ENCODE measurements at places on chromosomes 2 and 18.

GRCh38 chr2:207464007-207464406, 65.8 kb upstream of the CREB1 start:
- DNase-seq, result no peak

DNA sequence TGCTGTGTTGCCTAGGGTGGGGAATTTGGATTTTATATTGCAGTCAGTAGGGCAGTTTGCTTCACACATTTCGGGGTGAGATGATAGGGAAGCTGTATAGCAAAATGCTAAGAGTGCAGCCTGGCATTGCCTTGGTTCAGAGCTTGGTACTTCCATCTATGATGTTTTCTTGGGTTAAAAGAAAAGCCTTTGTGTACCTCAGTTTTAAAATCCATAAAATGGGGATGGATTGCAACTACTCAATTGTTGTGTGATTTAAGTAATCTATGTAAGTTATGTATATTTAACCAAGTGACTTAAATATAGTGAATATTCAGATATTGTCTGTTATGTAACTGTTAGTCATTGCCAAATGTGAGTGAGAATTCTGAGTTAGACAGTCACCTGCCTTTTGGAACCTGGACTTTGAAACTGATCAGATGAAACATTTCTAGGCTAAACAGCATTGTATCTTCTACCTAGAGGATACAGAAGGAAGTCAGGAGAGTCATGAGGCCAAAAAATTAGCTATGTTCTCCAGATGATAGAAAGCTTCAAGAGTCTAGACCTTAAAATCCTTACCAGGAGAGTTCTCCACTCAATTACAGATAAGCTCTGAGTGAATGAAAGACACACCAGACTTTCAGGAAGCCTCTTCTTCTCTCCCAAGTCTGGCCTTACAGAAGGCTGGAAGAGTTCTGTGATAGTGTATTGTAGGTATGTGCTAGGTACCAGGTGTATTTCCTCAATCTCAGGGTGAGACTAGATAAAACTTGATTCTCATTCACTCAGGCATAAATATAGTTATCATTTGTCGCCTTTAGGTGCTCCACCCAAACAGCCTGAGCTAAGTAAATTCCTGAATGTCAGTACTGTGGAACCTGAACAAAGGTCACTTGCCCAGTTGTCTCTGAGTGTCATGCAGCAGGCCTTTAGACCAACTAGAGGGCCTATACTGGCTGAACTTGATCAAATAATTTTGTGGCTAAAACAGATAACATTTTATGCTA, 7.5 kb downstream of the RIOK3 start:
- no peak for DNase-seq

DNA sequence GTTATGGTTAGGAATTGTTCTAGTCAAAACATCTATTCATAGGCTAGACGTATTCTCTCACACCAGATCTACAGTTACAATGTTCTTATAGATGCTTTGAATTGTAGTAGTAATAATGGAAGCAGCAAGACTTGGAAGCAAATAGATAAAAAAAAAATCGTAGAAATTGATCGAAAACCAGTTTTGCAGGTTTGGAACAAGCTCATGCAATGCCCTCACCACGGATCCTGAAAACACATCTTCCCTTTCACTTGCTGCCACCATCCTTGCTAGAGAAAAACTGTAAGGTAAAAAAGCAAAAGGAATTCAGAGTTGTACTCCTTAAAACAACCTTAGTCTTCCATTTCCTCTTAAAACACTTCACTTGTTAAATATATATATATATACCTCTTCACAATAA, 4.4 kb downstream of the SULT1C4 start:
- no peak for DNase-seq

DNA sequence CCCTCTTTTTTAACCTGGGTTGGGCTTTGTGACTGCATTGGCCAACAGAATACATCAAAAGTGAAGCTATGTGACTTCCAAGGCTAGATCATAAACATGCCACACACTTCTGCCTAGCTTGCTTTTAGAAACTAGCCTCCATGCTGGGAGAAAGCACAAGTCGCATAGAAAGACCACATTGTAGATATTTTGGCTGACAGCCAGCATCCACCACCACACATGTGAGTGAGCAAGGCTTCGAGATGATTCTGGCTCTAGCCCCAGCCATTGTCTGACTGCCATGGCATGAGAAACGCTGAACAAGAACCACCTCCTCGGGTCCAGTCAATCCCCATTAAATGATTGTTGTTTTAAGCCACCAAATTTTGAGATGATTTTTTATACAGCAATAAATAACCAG, 66.8 kb upstream of the STPG4 start:
- no peak for DNase-seq

DNA sequence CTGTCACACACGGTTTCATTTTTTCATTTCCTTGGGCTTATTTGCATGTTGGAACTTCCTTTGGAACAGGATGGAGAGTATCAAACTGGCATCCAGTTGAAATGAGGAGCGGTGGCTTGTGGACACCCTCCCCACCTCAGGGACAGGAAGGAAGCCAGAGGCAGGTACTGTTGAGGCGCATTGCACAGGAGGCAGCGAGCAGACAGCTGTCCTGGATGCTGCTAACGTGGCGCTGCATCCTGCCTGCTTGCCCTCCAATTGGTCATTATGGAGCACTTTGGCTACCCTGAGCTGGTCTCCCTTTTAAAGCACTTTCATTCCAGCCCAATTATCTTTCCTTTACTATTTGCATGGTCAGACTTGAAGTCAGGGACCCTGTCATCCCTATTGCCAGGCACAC, 80.7 kb upstream of the ITGA4 start:
- no peak for DNase-seq

DNA sequence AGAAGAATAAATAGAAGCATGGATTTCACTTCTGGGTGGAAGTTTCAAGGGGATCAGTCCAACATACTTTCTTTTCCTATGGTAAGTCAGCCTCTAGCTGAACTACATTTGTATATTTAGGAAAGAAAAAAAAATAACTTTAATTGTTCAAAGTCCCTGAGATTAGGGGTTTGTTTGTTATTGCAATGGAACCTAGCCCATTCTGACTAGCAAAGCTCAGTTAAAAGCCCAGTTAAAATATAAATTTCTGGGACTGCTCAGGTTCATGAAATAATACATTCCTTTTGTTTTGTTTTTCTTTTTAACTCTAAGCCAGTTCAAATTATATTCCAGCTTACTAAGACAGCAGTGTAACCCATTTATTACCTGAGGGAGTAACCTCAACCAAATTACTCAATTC, 2069.6 kb upstream of the CELF4 start:
- no peak for DNase-seq

- DNase-seq, result no peak
Observed at GRCh38 chr2:204452464-204453023, 92.7 kb upstream of the PARD3B start.

- DNase-seq, result no peak
Observed at GRCh38 chr2:21317131-21317530, 193.4 kb downstream of the TDRD15 start.

- DNase-seq, result no peak
Observed at GRCh38 chr18:24272229-24272525, 125.4 kb downstream of the OSBPL1A start.

GRCh38 chr2:3823748-3824147, 120.4 kb downstream of the DCDC2C start:
- DNase-seq, result no peak

DNA sequence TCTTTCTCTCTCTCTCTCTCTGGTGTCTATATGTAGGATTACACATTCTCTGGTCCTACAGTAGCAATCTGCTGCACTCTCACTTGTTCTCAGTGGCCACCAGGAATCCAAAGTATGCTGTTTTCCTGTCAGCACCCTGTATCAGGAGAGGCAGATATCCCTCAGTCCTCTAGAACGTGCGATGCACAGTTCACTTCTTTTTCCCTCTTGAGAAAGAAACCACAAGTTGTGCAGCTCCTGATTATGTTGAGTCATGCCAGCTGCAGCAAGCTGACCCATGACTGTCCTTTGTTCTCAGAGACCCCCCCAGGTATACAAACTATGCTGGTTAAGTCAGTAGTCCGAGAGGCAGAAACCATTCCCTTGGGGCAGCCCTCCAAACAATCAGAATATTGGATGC, 54.6 kb downstream of the LANCL1 start:
- DNase-seq, result no peak

DNA sequence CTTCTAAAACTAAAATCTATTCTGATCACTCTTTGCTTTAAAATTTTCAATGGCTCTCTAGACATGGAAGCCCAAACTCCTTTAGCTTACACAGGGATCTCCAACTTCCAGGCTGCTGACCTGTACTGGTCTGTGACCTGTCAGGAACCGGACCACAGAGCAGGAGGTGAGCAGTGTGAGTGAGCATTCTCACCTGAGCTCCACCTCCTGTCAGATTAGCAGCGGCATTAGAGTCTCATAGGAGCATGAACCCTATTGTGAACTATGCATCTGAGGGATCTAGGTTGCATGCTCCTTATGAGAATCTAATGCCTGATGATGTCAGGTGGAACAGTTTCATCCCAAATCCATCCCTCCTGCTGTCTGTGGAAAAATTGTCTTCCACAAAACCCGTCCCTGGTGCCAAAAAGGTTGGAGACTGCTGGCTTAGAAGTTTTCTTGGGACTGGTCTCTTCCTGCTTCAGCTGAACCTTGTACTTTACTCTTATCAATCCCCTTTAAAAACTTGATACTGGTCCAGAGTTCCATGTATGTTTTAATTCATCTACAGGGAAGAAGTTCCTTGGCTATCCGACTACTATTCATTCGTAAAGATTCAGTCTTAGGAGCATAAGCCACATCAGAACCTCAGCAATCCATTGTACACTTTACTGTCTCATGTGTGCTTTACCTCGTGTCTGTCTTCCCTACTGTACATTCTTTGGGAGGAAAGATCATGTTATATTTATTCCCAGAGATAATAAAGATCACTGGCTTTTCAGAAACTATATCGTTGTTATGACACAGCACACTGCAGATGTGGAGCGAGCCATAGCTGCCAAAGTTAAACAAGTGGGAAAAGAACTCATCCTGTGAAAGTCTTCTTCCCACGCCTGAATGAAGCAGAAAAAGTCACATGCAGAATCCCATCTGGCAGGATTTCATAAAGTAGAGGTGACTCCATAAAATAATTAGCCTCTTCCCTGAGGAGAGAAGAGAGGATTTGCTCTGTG, 183.8 kb downstream of the LRATD1 start:
- no peak for DNase-seq

- DNase-seq, result no peak
Observed at GRCh38 chr2:182652326-182652725, 63.7 kb upstream of the DNAJC10 start.

DNA sequence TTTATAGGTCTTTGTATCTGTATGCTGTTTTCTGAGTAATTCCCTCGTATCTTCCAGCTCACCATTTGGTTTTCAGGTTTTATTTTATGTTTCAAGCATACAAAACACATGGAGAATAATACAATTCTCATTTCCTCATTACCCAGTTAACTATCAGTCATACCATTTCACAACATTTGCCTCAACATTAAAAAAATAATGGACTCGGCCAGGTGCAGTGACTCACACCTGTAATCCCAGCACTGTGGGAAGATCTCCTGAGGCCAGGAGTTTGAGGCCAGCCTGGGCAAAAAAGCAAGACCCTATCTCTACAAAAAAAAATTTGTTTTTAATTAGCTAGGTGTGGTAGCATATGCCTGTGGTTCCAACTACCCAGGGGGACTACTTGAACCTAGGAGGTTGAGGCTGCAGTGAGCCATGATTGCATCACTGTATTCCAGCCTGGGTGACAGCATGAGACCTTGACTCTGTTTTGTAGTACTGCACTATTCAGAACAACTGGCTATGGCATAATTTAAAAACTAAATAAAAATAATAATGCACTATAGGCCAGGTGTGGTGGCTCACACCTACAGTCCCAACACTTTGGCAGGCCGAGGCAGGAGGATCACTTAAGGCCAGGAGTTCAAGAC, 20.3 kb downstream of the NPC1 start:
- DNase-seq, result no peak

- DNase-seq, result no peak
Observed at GRCh38 chr2:224041554-224041953, 2.5 kb upstream of the SERPINE2 start.

GRCh38 chr18:73768043-73768442, 379.6 kb downstream of the FBXO15 start:
- no peak for DNase-seq

DNA sequence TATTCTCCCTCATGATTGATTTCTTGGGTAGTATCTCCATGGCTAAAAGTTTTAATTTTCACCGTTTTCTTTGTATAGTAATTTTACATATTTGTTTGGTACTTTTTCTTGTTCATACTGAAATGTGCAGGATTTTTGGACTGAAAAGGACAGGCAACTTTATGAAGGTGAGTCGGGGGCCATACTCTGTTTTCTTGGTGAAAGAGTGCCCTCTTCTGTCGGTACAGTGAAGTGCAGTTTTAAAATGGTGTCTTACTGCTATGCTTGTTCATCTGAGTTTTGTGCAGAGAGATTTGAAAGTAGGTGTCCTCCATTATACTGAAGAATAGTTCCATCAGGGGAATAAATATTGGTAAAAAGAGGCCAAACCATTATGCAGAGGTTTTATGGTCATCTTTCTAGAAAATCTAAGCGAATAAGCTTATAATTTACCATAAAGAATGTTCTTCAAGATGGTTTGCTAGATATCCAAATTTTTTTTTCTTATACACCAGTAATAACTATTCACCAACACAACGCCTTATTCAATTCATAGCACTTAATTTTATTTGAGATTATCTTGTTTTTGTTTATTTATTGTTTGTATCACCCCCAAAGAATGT, 8.7 kb upstream of the SERPINB13 start:
- no peak for DNase-seq

- DNase-seq, result no peak
Observed at GRCh38 chr2:60400462-60401246, 152.8 kb downstream of the BCL11A start.

GRCh38 chr2:61582165-61582564, 44.0 kb upstream of the XPO1 start:
- DNase-seq, result no peak

GRCh38 chr2:102283996-102284395, 27.4 kb upstream of the IL1RL1 start:
- no peak for DNase-seq

Data from cardiac septum (tissue), 1 donor.